Tibial nerve (tissue), 4 donors: ENCODE measurements at places on chromosomes 6 and 20.

- no peak overlapping the region for H3K4me3 ChIP-seq
- no peaks in the 10 kb centered on the region for H3K27me3 ChIP-seq
- no peak overlapping the region for H3K27ac ChIP-seq
- no peak for DNase-seq
- H3K36me3 ChIP-seq: no peaks in the 10 kb centered on the region
These were observed 140.4 kb upstream of the CENPW start for GRCh38 chr6:126199466-126199865.

- H3K4me3 ChIP-seq: no peak within 1 kb of the TSS
- no peaks in the 10 kb centered on the region for H3K4me1 ChIP-seq
- DNase-seq: no peak
- no peaks in the 10 kb centered on the region for H3K27me3 ChIP-seq
These were observed at the start of gene SIRPB1 for GRCh38 chr20:1619861-1620444. Gene SIRPB1 (minus strand): TSS chr20:1620009. CDS start chr20:1619944, 65 bp downstream.

DNA sequence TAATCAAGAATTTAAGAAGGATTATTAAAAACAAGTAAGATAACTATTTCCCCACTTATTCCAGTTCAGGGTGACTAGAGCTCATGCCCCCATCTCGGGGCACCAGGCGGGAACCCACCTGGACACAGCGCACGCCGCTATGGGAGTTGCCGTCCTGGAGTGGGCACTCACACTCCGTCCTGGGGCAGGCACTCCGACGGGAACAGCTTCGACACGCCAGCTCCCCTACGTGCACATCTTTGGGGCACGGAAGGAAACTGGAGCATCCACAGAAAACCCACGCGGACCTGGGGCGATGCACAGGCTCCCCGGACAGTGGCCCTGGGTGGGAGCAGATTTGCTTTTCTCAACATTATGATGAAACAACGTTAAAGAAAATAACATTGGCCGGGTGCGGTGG lies 52.0 kb upstream of the GATA5 start:
- H3K4me3 ChIP-seq: no peak overlapping the region
- peaks cover 80% of the 10 kb centered on the region for H3K27me3 ChIP-seq
- no peaks in the 10 kb centered on the region for H3K4me1 ChIP-seq
- no peaks in the 10 kb centered on the region for H3K36me3 ChIP-seq

GRCh38 chr6:26331218-26332073 lies 33.6 kb upstream of the BTN3A2 start:
- no peaks in the 10 kb centered on the region for H3K4me1 ChIP-seq
- H3K4me3 ChIP-seq: no peak overlapping the region
- no peaks in the 10 kb centered on the region for H3K36me3 ChIP-seq

DNA sequence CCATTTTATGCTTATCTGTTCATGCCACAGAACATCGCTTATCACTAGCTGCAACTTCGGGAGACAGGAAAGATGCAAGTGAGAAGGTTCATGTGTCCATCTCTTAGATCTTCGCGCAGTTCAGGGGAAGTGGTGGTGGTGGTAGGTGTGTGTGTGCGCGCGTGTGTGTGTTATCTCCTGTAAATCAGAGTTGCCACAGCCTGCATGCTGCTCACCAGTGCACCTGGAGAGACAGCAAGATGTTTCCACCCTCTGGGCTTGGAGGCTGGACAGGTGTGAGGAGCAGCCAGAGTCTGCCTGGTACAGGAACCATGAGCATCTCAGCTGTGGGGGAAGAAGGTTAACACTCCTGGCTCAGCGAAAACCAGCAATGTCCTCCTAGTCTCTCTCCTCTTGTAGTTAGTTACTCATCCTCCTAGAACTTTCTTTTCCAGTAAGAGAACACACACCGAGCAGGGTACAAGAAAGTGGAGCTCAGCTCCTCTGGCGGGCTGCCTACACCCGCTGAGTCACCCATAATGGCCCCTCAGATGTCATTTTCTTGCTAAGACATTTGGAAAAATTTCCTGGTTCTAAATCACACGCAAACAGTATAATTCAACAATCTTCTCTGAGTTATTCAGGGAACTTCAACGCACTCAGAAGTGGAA lies 5.1 kb upstream of the TUBB1 start:
- no peaks in the 10 kb centered on the region for H3K27me3 ChIP-seq
- H3K4me1 ChIP-seq: peaks cover 8% of the 10 kb centered on the region
- H3K27ac ChIP-seq: no peak overlapping the region
- H3K4me3 ChIP-seq: no peak overlapping the region
- H3K36me3 ChIP-seq: no peaks in the 10 kb centered on the region
